Right renal pelvis (tissue), 4 donors: ENCODE measurements at places on chromosomes 5 and 9.
A peak's percentile ranks its signal among the peaks of the same experiment; 100 is the strongest.

DNA sequence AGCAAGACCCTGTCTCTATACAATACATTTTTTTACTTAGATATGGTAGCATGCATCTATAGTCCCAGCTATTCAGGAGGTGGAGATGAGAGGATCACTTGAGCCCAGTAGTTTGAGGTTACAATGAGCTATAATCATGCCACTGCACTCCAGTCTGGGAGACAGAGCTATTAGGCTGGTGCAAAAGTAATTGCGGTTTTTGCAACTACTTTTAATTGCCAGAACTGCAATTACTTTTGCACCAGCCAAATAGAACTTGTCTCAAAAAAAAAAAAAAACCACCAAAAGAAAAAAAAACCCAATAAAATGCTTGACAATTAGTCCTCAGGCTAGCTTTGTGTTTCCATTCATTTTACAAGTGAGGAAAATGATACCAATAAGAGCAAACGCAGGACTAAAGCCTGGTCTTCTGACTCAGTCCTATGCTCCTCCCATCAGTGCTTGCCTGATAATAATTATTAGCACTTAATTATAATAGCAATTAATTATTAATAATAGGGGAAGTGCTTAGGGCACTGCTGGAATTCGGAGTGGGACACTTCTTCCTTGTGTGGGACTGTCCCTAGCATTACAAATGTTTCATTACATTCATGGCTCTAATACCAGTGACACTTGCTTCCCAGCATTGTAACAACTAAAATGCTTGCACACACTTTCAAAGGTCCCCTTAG, 73.1 kb upstream of the TAF1L start:
- no peak for DNase-seq

- no peak for DNase-seq
Measured at GRCh38 chr9:117000834-117001233, 313.7 kb downstream of the TRIM32 start.

GRCh38 chr9:117412841-117413240, 2.0 kb downstream of the ASTN2 start:
- no peak for DNase-seq

DNA sequence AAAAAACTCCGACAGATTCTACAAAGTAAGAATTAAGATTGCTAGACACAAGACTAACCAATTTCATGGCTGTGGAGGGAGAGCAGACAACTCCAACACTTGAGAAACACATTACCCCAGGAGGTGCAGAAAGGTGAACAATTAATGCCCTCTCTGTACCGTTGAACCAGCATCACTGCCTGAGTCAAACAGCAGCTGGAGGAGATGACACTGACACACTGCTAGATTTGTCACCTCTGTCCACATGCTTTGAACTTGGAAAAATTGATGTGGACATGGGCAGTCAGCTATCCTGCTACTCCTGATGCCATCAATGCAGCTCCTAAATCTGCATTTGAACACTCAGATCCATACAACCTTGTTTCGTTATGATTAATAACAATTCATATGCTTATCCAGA, 51.7 kb downstream of the GPBP1 start:
- no peak for DNase-seq

GRCh38 chr9:107925749-107926297, 436.3 kb upstream of the KLF4 start:
- DNase-seq = no peak

GRCh38 chr9:98702340-98702739, 6.4 kb downstream of the GABBR2 start:
- no peak for DNase-seq

DNA sequence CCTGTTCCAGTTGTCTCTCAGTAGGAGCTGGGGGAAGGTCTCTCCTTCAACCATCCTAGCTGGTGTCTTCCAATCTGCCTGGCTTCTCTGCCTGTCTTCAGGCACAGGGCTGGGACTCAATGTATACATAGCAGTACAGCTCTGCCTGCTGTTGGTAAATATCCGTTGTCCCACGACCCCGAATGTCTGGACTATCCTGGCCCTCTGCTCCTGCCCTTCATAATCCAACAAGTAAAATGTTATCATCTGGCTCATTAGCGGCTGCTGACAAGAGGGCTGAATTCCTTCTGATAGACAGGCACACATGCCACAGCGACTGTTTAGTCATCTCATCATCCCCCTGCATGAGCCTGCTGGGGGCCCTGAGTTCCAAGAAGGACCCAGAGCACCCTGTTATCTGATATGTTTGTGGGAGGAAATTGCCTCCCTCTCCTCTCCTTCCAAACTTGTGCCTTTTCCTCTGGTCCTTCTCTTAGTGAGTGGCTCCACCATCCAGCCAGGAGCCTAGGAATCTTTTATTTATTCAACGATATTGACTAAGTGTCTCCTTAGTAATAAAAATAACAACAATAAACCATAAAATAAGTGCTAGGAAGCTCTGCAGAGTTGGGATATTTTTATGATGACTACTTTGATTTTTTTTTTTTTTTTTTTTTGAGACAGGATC, 29.5 kb upstream of the TGFBR1 start:
- no peak for DNase-seq

- no peak for DNase-seq
Measured at GRCh38 chr5:141514330-141515133, 25.7 kb downstream of the PCDHGC5 start.

DNA sequence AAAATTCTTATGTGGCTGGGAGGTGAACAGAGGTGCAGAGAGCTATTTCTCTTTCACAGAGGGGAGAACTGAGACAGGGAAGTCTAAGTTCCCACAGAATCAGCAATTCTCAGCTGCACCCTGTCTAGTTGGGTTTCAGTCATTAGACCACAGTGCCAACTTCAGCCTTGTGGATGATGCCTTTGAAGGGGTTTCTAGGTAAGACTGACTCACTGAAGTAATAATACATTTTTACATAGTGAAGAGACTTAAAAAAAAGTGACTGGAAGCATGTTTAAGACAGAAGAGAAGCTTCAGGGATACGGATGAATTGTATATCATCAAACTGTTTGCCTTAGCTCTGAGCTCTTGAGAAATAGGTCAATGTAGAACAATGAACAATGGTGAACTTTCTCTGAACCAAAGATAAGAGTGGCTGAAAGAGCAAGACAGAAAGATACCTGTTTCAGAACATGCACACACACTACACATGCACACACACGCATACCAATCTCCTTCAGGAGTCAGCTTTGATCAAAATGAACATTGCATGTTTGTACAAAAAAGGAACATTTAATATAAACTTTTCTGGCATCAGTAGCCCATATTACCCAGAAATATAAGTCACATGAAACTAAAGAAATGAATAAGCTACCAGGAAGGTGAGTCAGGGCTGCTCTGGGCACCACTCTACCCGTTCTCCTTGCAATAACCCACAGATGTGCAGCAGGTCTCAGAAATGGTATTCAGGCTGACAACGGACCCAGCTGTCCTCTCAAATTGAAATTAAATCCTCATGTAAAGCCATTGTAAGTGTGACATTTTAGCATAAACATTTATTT, 12.6 kb upstream of the FYB1 start:
- no peak for DNase-seq

- no peak for DNase-seq
Measured at GRCh38 chr5:181133610-181134231, 2.8 kb upstream of the OR2V1 start.

GRCh38 chr5:172554562-172554961, 86.5 kb upstream of the NEURL1B start:
- DNase-seq = no peak

- DNase-seq = no peak
Measured at GRCh38 chr5:172553903-172554302, 87.2 kb upstream of the NEURL1B start.

DNA sequence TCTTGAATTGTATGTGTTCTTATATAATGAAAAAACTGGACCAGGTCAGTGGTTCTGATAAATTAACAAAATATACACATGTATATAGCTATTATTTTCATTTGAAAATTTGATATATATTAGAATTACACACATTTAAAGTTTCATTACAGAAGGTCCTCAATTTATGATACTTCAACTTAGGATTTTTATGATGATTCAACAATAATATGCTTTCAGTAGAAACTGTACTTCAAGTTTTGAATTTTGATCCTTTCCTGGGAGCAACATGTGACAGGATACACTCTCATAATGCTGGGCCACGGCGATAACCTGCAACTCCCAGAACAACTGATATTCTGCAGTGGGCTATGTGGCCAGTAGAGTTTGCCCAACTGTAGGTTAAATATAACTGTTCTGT, 344.7 kb downstream of the TAF11L14 start:
- DNase-seq = no peak

DNA sequence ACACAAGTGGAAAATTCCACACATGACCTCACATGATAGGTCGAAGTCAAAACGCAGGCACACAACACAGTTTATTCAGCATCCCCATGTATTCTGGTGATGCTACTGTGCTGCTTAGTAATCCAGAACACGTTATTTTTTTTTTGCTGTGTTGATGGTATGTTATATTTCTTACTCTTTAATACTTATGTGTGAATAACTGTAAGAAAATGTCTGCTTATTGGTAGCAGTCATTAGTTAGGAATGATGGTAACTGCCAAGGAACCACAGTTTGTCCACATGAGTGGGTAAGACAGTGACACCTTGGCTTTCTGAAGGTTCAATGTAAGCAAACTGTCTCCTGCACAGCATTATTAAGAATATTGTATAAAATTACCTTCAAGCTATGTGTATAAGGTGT, 107.7 kb upstream of the DAPK1 start:
- no peak for DNase-seq

DNA sequence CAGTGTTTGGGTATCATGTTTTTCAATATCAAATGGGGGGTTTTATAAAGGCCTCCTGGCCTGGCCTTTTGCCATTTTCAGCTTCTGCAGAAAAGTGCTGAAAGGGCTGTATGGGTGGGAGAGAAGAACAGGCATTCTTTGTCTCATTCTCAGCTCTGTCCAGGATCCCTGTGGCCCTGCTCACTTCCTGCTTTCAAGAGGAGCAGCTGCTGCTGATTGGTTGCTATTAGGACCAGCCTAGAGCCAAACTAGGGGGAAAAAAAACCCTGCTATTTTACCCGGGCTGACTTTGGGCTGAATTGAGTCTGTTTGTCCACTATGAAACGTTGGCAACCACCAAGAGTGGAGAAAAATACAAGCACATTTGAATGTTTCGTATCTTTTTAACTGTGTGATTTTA, 117.1 kb downstream of the CMYA5 start:
- DNase-seq = no peak

DNA sequence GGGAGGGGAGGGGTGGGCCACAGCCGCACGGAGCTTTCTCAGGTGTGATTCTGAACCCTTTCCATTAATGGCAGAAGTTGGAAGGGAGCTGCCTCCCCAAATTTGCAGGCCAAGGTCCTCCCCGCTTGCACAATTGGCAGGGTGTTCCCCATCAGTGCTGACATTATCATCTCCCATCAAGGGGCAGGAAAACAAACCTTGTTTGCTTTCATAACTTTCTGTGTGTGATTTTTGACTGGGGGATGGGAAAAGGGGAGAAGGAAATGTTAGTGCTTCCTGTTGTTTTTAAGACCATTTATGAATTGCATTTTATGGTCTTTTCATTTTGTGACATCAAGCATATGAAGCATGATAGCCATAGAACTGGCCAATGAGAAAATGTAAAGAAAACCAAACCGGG, 242.2 kb downstream of the GOLPH3 start:
- no peak for DNase-seq

GRCh38 chr5:74465724-74466123, 174.8 kb downstream of the ENC1 start:
- DNase-seq = no peak

DNA sequence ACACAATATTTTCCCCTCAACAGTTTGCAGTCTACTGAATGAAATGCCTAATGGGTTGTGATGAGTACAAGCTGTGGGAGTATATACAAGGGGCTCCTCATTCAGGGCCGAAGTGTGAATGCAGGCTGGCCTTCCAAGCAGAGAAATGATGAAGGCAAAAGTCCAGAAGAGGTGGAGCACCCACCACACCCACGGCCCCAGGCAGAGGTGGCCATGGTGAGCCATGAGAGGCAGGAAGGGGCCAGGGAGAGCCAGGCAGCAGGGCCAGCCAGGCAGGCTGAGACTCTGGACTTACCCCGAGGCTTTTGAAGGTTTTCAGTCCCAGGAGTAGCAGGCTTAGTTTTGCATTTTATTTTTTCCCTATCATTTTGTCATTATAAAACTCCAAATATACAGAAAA, 218.1 kb downstream of the AUH start:
- DNase-seq = no peak

DNA sequence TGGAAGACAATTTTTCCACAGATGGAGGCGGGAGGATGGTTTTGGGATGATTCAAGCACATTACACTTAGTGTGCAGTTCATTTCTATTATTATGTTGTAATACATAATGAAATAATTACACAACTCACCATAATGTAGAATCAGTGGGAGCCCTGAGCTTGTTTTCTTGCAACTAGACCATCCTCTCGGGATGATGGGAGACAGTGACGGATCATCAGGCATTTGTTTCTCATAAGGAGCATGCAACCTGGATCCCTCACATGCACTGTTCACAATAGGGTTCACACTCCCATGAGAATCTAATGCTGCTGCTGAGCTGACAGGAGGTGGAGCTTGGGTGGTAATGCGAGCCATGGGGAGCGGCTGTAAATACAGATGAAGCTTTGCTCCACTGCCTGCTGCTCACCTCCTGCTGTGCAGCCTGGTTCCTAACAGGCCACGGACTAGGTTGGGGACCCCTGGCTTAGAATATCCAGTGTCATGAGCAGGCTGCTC, 1.6 kb downstream of the STKLD1 start:
- no peak for DNase-seq

GRCh38 chr9:91312717-91313325, 48.9 kb downstream of the AUH start:
- peak; percentile 31 for DNase-seq

DNA sequence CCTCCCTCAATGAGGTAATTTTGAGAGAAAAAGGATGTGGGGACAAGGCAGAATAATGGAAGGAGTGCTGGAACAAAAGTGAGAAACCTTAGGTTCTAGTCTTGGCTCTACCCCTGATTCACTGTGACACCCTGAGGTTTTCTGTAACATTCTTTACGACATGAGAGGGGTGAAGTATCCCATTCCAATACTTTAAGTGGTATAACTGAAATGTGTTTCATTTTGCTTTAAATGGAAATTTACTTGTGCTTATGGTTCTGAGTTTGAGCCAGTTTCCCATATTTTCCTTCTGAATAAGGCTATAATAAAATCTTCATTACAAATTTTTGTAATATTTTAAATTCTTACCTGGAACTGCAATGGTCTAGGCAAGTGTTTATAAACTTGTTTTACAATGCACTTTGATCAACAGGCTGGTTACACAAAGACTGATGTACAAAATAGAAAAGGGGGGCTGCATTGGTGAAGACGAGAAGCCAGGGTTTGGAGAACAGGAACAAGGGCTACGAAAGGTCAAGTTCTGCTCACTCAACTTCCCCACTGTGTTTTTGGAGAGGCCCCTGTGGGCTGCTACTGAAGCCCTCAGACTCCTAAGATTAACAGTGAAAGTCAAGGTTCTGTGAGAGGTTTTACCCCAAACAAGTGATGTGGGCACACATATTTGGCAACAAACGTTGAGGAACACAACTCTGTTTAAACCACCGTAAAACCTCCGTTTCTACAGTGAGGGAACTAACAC, 171.9 kb upstream of the ELL2 start:
- no peak for DNase-seq
